Panc1 (cell line): ENCODE measurements at places on chromosomes 5 and 9. TPM values are rescaled to one million over a fixed set of nuclear protein-coding genes. Genes with fewer than 3 reads are reported as not detected.

PALM2AKAP2 gene
- 0.44 TPM for total RNA-seq

PCDHGA2 gene
- total RNA-seq, result 0.05 TPM

MZB1 gene
- 0.49 TPM for total RNA-seq

PROB1 gene
- 2.3 TPM for total RNA-seq

SHC3 gene
- 1.7 TPM for total RNA-seq

PCDHB16 gene
- 1.8 TPM for total RNA-seq

TNFAIP8 gene
- total RNA-seq, result 8.0 TPM

CYFIP2 gene
- 0.80 TPM for total RNA-seq

MAMDC2 gene
- 1.5 TPM for total RNA-seq

PCDHA2 gene
- not detected for total RNA-seq

SLC1A1 gene
- 0.05 TPM for total RNA-seq

PLPPR1 gene
- total RNA-seq, result not detected

FAM221B gene
- total RNA-seq, result not detected

CCL27 gene
- 0.95 TPM for total RNA-seq

ZNF483 gene
- 4.8 TPM for total RNA-seq

GABRP gene
- not detected for total RNA-seq

SEC24A gene
- 22.7 TPM for total RNA-seq

SUB1 gene
- 204 TPM for total RNA-seq

CCIN gene
- total RNA-seq, result 0.13 TPM

GLRA1 gene
- not detected for total RNA-seq

ENHO gene
- total RNA-seq, result 7.2 TPM

SCGB3A2 gene
- total RNA-seq, result 0.39 TPM

PCDHGB7 gene
- 6.7 TPM for total RNA-seq

PCDHA6 gene
- 0.31 TPM for total RNA-seq

GRXCR2 gene
- total RNA-seq, result not detected

SLC6A3 gene
- total RNA-seq, result 0.05 TPM

NR5A1 gene
- 2.5 TPM for total RNA-seq

OR13D1 gene
- total RNA-seq, result not detected

ZNF189 gene
- total RNA-seq, result 7.0 TPM

TMC1 gene
- total RNA-seq, result 0.36 TPM

SPATA31A3 gene
- total RNA-seq, result not detected

LAMC3 gene
- total RNA-seq, result 16.4 TPM

PCDHB2 gene
- total RNA-seq, result 12.8 TPM

CCL19 gene
- total RNA-seq, result not detected

PTPRD gene
- not detected for total RNA-seq

APBA1 gene
- total RNA-seq, result 0.05 TPM

PCDHB12 gene
- total RNA-seq, result 0.44 TPM

FOXD1 gene
- total RNA-seq, result 63.3 TPM

BTNL3 gene
- total RNA-seq, result not detected

FREM1 gene
- total RNA-seq, result not detected

SPATA24 gene
- 5.5 TPM for total RNA-seq

TXNDC8 gene
- total RNA-seq, result not detected

CNTNAP3 gene
- 8.8 TPM for total RNA-seq

PCAT7 gene
- 0.59 TPM for total RNA-seq

LVRN gene
- total RNA-seq, result 0.08 TPM

PCDHGA7 gene
- total RNA-seq, result 0.18 TPM

CHSY3 gene
- not detected for total RNA-seq

PHF24 gene
- total RNA-seq, result 0.08 TPM

CTNND2 gene
- 1.0 TPM for total RNA-seq

OGN gene
- 0.08 TPM for total RNA-seq

LCN10 gene
- not detected for total RNA-seq

FAM153A gene
- not detected for total RNA-seq

MOB3B gene
- total RNA-seq, result 0.03 TPM

CSF1R gene
- total RNA-seq, result 0.05 TPM

FAM163B gene
- not detected for total RNA-seq

RCL1 gene
- 11.2 TPM for total RNA-seq

AJM1 gene
- total RNA-seq, result 7.2 TPM
